ENCODE measurements at places on chromosomes 7 and 10. TPM values are rescaled to one million over a fixed set of nuclear protein-coding genes. Genes with fewer than 3 reads are reported as not detected.

The DNAJC12 gene
- 6.1 TPM for total RNA-seq

DNA sequence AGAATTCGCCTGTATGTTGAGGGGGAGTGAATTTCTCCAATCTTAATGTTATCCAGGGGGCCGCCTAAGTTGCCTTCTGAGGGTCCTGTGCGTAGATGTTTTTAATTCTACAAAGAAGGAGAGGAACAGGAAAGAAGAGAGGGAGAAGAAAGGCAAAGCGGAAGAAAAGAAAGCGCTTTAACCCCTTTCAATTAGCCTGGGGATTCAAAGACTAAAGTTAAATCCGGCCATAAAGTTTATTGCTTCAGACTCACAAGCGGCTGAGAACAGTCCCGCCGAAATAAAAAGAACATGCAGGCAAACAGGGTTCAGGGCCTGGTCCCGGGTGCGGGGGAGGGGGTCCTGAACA, 4.5 kb downstream of the HOXA5 start:
- H3K4me1 ChIP-seq, result peaks cover 18% of the 10 kb centered on the region
- H3K27ac ChIP-seq, result no peak overlapping the region
- no peaks in the 10 kb centered on the region for H3K36me3 ChIP-seq
- no peak overlapping the region for H3K4me3 ChIP-seq
- DNase-seq, result no peak
- H3K27me3 ChIP-seq, result peaks cover 41% of the 10 kb centered on the region

DNA sequence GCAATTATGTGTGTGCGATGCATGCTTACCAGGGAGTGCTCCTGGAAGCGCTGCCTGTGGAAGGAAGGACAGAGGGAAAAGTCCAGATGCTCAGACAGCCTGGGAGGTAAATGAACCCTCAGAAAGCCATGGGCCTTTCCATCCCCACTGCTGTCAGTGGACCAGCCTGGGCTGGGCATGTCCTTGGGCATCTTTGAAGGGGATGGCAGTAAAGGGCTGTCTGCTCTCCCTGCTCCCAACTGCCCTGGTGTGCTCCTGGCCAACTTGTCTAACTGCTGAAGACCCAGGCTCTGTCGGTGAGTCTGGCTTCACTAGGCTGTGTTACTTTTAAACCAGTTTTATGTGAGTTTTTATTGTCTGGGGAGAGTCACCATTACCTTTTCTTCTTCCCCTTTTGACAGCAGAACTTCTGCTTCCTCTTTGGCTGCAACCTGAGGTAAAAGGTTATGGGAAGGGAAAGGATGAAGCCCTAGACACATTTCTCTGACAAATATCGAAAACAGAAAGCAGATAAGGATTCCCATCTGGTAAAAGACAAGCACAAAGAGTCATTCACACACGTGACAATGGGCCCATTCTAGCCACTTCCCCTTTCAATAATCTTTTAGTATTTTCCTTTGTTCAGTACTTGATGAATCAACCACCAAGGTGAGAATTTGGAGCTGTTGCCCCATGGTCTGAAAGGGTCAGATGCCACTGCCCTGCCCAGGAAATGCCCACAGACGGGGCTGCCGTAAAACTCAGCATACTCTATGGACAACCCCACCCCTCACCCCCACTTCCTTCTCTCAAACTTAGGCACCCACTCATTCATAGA, 27.6 kb upstream of the PIK3AP1 start:
- no peak for DNase-seq
- H3K27ac ChIP-seq, result no peak overlapping the region
- peaks cover 15% of the 10 kb centered on the region for H3K4me1 ChIP-seq
- H3K27me3 ChIP-seq, result peaks cover 3% of the 10 kb centered on the region
- H3K4me3 ChIP-seq, result no peak overlapping the region
- H3K36me3 ChIP-seq, result no peaks in the 10 kb centered on the region

The PTN gene
- total RNA-seq, result not detected

The EGR2 gene
- 6.4 TPM for total RNA-seq

The AGR2 gene
- not detected for total RNA-seq

The CPN1 gene
- total RNA-seq, result not detected

The COL1A2 gene
- total RNA-seq, result not detected

- H3K4me3 ChIP-seq, result no peak overlapping the region
- no peak for DNase-seq
- peaks cover 34% of the 10 kb centered on the region for H3K27me3 ChIP-seq
- H3K36me3 ChIP-seq, result no peaks in the 10 kb centered on the region
- H3K4me1 ChIP-seq, result no peaks in the 10 kb centered on the region
Observed at GRCh38 chr10:3350617-3351258, 178.2 kb upstream of the PITRM1 start.

GRCh38 chr10:99170116-99170675, 65.5 kb downstream of the HPSE2 start:
- no peak overlapping the region for H3K4me3 ChIP-seq
- H3K27ac ChIP-seq, result no peak overlapping the region
- H3K27me3 ChIP-seq, result no peaks in the 10 kb centered on the region
- DNase-seq, result no peak
- H3K36me3 ChIP-seq, result no peaks in the 10 kb centered on the region

The LRRC61 gene
- 23.1 TPM for total RNA-seq

- H3K27ac ChIP-seq, result no peak overlapping the region
- DNase-seq, result no peak
- no peaks in the 10 kb centered on the region for H3K27me3 ChIP-seq
- no peaks in the 10 kb centered on the region for H3K4me1 ChIP-seq
- no peak overlapping the region for H3K4me3 ChIP-seq
- H3K36me3 ChIP-seq, result no peaks in the 10 kb centered on the region
Observed at GRCh38 chr7:81529785-81530184, 240.1 kb downstream of the HGF start.

DNA sequence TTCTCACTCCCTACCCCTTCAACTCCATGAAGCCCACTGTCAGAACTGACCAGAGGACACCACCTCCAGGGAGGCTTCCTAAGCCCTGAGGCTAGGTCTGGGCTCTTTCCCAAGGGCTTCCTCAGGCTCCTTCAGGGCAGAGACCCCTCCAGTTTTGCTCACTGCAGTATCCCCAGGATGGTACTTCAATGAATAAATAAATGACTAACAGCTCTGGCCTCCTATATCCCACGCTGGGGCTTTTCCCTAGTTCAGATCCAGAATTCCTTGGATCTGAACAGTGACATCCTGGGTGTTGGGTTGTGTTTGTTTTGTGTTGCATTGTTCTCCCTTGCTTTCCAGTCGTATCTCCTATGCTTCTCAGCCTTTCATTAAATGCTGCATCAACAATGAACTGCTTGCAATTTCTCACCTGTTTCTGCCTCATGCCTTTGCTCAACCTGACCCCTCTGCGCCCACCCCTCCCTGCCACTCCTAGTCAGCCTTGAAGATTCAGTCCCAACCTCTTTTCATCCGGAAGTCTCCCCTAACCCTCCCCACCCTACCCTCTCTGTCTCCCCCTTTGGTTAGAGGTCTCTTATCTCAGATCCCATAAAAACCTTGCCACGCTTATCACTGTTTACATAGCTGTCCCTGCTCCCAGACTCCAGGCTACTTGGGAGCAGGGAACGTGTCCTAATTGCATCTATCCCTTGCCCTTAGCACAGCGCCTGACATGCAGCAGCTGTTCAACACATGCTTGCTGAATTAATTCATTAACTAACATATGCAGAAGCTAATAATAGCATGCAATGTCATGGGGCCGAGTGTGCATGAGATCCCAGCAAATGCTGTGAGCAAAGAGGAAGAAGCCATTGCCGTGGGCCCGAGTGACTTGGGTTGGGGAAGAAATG, 41.7 kb downstream of the PPP1R3C start:
- H3K4me1 ChIP-seq, result no peaks in the 10 kb centered on the region
- no peak overlapping the region for H3K4me3 ChIP-seq
- no peaks in the 10 kb centered on the region for H3K36me3 ChIP-seq
- H3K27ac ChIP-seq, result no peak overlapping the region
- no peak for DNase-seq

The CCDC172 gene
- not detected for total RNA-seq

- peaks cover 13% of the 10 kb centered on the region for H3K36me3 ChIP-seq
- peaks cover 24% of the 10 kb centered on the region for H3K4me1 ChIP-seq
- H3K27me3 ChIP-seq, result no peaks in the 10 kb centered on the region
Observed at GRCh38 chr7:1853986-1854865, 184.1 kb downstream of the ELFN1 start.

The NUTM2A gene
- total RNA-seq, result 0.73 TPM

The CPVL gene
- total RNA-seq, result 2.1 TPM

Data from activated CD4-positive, alpha-beta memory T cell treated with anti-CD3 and anti-CD28 coated beads, Interleukin-2, amount 10 ng/mL, durations not matched to agents 7 days and 5 days (primary cell).